ENCODE measurements at places on chromosomes 13 and 19.

DNA sequence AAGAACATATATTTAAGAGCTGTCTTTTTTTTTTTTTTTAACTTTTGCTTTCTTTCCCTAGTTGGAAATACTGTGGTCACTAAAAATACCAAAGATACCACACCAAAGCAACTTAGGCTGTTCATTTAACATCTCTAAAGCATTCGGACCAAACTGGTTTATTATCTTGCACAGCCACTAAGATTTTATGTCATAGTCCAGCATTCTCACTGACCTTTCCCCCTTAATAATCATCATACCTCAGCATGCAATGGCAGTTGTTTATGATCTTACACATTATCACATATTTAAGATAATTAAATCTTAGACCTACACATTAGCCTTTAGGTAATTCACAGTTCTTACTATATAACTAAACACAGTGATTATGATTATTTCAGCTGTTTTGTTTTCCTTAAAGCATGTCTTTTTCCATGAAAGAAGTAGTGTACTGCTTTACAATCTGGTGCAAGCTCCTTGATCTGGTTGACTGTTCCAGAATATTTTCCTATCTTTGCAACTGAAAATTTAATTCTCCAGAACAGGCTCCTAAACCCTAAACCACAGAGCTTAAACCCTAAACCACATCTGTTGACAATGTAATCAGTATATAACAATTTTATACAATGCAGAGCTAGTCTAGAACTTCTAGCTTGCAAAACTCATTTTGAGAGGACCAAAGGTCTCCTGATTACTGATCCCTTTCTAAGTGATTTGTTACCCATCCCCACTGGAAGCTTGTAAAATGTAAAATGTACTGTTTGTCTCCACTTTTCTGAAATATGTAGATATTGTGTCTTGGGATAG is 74.2 kb downstream of the CDK8 start:
- DNase-seq = no peak

DNA sequence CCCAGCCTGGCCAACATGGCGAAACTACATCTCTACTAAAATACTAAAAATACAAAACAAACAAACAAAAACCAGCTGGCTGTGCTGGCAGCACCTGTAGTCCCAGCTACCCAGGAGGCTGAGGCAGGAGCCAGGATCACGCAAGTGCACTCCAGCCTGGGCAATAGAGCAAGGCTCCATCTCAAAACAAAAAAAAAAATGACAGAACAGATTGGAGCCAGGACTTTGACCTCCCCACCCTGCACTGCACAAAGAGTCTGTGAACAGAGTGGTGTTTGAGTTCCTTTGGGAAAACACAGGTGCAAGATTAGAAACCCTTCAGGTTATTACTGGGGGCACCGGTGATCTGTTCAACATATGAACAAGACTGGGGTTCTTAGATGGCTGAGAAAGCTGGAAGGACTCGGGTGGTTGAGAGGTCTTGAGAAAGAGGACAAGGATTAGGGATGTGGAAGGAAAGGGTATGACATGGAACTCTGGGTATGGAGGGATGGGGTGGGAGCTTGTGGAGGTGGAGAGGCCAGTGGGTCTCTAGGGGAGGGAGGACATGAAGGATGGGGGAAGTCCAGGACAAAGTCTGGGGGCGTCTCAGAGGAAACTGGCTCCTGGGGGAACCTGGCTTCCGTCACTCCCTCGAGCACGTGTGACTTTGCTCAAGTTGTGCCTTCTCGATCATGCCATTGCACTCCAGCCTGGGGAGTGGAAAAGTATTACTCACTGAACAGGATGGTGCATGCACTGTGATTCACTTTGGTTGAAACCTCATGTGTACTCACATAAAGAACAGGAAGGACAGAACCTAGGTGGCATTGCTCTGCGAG is 25.9 kb downstream of the RCN3 start:
- no peak for DNase-seq

- DNase-seq = peak; percentile 13
These were observed 60.0 kb upstream of the LRCH1 start for GRCh38 chr13:46492946-46493345.

DNA sequence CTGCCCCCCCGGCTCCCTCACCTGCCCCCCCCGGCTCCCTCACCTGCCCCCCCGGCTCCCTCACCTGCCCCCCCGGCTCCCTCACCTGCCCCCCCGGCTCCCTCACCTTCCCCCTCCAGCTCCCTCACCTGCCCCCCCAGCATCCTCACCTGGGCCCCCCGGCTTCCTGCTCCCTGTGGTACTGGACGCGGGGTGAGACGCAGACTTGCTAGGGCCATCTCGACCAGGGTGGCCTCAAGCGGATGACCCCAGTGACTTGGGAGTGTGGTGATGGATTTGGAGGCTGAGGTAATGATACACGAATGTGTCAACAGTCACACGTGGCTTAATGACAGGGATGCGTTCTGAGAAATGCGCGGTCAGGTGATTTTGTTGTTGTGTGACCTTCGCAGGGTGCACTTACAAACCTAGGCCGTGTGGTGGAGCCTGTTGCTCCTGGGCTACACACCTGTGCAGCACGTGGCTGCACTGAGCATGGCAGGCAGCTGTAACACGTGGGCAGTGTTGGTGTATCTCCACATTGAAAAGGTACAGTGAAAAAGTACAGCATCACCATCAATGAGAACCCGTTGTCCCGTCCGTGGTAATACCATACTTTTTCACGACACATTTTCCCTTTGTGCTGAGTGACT is 197.8 kb downstream of the TEX29 start:
- no peak for DNase-seq

- no peak for DNase-seq
These were observed 755.0 kb downstream of the DIAPH3 start for GRCh38 chr13:59408738-59409137.

Measured in hematopoietic multipotent progenitor cell treated with erythropoietin and hydrocortisone succinate and interleukin-3 and kit ligand, for 17 days (in vitro differentiated cells).